Stimulated activated naive CD8-positive, alpha-beta T cell treated with anti-CD3 and anti-CD28 coated beads, Interleukin-15, Interleukin-2, amounts not matched to agents 100 U/mL and 50 U/mL, for 24 hours (primary cell): ENCODE measurements at places on chromosomes 6 and 20.

GRCh38 chr6:141618180-141618581 is 514.5 kb upstream of the GJE1 start:
- no peak for DNase-seq

- no peak for DNase-seq
These were observed 571 bp upstream of the EEF1A2 start for GRCh38 chr20:63499338-63499969.

DNA sequence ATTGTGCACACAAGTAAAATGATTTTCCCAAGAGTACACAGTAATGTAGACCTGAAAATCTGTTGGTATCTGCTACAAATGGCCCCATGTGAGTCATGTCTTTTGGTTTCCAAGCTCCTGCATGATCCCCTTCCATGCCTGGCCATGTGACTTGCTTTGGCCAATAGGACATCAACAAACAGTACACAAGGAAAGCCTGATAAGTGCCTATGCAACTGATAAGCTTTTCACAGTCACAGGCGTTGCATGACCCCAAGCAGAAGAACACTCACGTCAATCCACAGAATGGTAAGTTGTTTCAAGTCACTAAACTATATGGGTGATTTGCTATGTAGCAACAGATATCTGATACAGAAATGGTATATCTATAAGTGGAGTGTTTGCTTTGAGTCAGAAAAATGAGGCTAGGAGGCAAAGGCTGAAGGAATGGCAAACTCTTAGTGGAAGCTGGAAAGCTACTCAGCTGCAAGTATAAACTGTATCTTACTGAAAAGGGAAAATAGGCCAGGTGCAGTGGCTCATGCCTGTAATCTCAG is 160.1 kb upstream of the BEND3 start:
- DNase-seq: no peak

- no peak for DNase-seq
These were observed 128.5 kb downstream of the HFE start for GRCh38 chr6:26215585-26216358.

- DNase-seq: no peak
These were observed 80.5 kb downstream of the SASH1 start for GRCh38 chr6:148423133-148423532.

DNA sequence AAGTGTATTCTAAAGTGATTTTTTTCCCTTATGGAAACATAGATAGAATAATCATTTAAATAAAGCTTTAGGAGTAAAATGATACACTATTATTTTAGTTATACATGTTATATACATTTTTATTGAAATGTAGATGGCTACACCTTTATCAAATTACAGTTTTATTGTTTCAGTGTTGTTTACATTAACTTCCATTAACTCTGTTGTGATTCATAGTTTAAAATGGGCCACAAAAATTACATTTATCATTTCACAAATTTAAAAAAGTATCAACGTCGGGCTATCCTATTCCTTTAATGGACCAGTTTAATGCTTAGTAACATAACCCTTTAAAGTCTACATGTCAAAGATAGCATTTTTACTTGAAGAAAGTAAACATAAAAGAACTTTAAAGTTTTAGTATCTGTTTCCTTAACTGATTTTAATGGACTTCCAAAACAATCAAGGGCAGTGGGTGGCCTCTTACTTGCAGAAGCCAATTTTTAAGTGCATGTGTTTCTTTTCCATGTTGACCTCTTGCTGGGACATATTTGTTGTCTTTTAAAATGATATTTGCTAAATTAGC is 47.8 kb upstream of the FLRT3 start:
- DNase-seq: no peak

GRCh38 chr6:1297746-1298145 is 14.2 kb upstream of the FOXQ1 start:
- no peak for DNase-seq

GRCh38 chr6:164086076-164086887 is 671.8 kb downstream of the QKI start:
- DNase-seq: no peak

GRCh38 chr20:63740627-63741353 is 1.2 kb downstream of the SLC2A4RG start:
- peak; percentile 39 for DNase-seq

DNA sequence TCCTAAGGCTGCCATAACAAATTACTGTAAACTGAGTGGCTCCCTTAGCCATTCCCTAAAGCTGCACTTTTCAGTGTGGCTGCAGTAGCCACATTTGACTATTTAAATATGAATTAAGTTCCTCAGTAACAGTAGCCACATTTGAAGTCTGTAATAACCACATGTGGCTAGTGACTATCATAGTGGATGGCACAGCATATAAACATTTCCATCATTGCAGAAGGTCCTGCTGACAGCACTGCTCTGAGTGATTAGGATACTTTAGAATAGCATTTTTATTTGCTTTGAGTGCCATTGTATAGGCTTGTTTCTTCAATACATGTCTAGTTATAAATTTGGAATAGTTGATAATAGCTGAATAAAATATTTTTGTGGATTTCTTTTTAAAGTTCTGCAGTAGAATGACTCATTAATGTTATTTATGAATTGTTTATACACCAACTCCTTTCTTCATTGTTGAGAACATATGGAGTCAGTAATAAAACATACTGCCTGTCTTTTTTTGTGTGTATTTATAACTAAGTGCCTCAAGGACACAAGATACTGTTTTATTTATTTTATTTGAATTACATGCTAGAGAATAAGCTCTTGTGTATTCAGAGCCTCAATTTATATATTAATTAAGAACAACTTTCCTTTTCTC is 217.2 kb downstream of the CDKAL1 start:
- no peak for DNase-seq

DNA sequence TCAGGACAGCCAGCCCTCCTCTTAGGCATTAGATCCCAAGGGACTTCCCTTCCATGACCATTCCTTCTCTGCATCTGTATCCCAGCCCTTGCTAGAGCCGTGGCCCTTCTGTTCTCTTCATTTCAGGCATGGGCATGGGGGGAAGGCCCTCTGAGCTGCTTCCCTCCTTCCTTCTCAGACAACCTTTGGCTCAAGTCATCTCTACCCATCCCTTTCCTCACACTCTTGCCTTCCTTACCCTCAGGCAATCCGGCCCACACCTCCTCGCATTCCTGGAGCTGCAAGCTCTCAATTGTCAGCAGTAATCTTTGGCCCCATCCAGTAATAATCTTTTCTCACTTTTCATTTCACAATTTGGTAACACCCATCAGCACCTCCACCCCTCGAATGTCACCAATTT is 426.9 kb upstream of the JARID2 start:
- no peak for DNase-seq

GRCh38 chr20:44393608-44394451 is 38.3 kb downstream of the HNF4A start:
- no peak for DNase-seq

DNA sequence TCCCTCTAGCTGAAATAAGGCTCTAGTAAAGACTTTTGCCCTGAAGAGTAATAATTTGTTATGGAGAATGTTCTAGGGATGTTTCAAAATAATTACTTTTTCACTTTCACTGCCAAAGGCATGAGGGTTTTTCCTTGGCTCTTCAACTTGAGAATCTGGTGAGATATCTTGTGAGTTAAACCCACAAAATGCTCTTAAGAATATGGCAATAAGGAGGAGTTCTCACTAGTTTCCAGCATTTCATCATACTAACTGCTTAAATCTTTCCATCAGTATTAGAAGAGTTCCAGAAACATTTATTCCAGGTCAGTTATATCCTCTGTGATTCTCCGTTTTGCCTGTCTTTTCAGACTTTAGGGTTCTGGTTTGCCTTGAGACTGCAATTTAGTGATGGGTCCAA is 785.6 kb upstream of the GJE1 start:
- DNase-seq: no peak
